ENCODE measurements at places on chromosomes 4 and X.

GRCh38 chr4:184472614-184473498 lies 1.5 kb downstream of the IRF2 start:
- peak; percentile 56 for DNase-seq

DNA sequence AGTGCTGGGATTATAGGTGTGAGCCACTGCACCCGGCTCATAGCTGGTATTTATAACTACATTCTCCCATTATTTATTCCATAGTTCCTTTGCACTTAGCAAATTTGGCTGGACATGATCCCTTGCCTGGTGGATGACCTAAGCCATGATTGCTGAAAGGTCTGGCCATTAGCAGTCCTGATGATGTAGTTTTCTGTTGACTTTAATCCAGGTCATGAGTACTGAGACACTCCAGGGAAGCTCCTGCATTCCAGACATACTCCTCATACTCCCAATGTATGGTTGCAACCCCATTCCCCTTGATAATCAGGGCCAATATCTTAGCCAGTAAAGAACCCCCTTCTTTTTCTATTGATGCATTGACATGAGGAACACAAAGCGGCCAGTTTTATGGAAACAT lies 24.4 kb upstream of the MGST2 start:
- DNase-seq = no peak

- peak; percentile 5 for DNase-seq
Measured at GRCh38 chrX:149962859-149963757, 24.8 kb upstream of the EOLA2 start.

DNA sequence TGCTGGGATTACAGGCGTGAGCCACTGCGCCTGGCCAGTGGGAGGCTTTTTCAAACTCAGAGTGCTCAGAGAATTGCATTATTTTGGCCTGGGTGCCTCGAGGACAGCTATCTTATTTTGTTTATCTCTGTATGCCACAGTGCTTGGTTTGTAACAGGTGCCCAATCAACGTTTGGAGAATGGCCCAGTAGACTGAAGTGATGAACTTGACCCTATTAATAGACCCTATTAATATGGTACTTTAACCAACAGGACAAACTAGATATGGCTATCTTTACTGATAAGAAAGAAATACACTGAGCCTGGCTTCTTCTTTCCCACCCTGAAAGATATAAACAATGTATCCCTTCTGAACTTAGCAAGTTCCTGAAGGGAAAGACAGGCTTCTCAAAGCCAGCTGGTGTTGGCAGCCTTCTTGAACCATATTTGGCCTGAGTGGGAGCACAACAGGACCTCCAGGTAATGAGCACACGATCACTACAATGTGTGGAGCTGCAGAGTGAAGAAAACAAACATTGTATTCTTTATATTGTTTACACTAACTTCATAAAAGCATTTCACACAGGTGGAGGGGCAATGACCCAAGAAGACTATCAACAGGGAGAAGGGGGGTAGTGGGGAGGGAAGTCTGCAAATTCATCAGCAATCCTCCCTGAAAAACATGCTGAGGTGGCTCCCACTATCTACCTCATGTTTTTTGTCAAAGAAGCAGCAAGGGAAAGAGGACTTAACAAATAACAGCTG lies 41.7 kb downstream of the PRPS1 start:
- no peak for DNase-seq

- DNase-seq = peak; percentile 7
Measured at GRCh38 chr4:6199422-6199921, 877 bp downstream of the JAKMIP1 start.

DNA sequence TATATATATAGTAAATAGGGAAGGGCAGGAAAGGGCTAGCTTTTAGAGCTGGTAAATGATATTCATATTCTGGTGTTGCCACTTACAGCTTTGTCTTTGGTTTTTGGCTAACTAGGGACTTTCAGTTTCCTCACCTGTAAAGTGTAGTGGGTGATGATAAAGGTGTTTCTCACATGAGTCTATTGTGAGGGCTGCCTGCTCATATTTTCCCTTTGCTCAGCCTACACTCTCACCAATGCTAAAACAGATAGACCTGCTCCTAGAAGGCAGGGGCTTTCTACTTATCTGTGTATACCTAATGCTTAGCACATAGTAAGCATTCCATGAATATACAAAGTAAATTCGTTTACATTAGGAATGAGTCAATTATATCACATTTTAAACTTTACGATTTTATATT lies 137.2 kb upstream of the HS3ST1 start:
- DNase-seq = no peak

DNA sequence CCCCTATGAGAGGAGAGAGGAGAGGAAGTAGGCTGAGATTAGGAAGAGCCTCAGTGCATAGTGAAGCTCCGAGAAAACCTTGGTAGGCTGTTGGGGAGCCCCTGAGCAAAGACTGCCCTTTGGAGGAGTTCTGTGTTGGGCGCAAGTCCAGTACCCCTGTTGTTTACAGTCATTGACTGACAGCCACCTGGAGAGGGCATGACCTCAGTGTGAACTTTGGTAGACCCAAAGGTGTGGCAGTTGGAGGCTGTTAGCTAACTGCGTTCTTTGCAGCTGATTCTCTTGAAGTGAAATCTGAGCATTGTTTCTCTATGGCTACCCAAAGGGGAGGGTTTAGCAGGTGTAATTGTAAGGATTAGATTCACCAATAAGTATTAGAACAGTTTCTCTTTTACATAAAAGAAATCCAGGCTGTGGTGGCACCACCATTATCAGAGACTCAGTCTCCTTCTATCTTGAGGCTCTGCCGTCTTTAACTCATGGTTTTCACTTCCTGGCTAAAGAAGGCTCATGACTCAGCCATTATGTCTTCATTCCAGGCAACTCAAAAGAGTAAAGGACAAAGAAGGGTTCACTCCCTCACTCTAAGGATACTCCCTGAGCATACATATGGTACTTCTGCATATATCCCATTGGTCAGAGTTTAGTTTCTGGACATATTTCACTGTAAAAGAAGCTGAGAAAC lies 33.4 kb downstream of the ANXA3 start:
- DNase-seq = no peak

DNA sequence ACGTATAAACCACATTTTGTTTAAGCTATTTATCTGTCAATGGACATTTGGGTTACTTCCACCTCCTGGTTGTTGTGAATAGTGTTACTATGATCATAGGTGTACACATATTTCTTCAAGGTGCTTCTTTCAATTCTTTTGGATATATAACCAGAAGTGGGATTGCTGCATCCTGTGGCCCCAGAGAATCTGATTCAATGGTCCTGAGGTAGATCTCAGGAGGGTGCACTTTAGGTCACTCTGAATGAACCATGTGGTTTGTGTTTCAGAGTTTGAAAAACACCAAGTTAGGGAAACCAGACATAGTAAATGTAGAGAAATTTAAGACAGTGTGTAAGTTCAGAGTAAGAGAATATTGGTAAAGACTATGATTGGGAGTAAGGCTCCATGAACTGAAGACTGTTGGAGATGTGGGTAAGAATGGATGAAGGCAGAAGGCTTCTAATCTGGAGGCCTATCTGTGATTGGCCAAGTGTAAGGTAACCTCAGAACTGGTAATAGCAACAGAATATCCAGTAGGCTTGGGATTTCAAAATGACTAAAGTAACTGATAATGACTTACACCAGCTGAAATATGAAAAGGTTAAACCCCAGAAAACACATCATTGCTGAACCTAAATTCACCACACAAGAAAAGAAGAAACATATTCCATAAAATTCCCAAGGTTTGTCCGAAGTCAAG lies 236.9 kb downstream of the CAMK2D start:
- no peak for DNase-seq

GRCh38 chrX:69285401-69285877 lies 120.2 kb upstream of the PJA1 start:
- no peak for DNase-seq

GRCh38 chrX:38311743-38312142 lies 15.6 kb downstream of the RPGR start:
- no peak for DNase-seq

- DNase-seq = no peak
Measured at GRCh38 chr4:17092736-17093437, 194.4 kb upstream of the LDB2 start.

DNA sequence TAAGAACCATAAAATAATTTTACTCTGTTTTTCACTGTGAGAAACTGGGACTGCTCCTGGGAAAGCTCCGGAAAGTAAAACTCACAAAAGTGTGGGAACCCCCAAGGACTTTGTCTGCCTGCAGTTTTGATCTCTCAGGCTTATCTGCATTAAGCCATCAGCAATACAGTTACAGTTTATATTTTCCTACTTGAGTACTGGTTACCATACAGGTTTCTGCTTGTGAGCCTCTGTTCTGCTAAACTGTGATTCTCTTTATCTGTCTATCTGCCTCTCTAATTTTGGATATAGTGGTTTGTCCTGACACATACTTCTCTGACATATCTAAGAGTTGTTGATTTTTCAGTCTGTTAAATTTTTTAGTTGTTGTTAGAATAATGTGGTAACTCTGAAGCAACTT lies 11.6 kb downstream of the PABPC4L start:
- no peak for DNase-seq

DNA sequence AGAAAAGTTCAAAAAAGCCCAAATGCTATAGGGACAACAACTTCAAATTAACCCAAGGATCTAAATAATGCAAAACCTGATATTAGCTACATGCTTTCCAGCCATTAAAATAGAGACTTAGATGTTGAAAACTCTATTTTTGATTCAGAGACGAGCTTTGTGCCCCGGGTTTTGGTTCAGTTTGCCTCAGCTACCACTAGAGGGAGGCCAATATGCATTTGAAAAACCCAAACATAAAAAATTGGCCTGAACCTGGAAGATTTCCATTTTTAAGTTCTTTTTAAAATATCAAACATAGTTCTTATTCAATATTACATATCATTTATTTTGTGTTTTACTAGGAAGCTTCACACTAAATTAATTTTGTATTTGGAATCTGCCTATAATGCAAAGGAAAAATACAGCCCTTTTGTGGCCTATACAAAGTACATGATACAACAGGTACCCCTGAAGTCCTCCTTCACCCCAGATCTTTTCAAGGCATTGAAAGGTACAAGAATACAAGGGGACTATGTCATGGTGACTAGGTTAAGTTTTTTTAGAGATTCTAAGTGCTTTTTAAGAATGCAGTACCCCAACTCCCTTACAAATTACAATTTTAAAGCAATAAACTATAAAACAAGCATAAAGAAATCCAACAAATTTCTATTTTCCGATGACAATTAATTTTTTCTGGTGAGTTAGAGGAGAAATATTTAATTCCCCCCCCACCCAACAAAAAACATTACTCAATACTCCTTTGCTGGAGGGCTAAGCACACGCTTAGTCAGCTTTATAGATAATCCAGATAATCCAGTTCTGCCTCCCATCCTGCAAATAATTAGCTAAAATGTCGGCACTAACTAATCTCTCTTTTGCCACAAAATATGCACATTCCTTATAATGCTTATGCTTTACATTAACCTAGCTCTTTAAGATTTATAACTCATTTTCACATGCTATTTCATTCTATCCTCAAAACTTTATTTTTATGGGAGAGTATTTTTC lies 97.7 kb upstream of the PTPN13 start:
- DNase-seq = peak; percentile 10

GRCh38 chr4:16417198-16417597 lies 190.9 kb upstream of the TAPT1 start:
- no peak for DNase-seq

- no peak for DNase-seq
Measured at GRCh38 chrX:28391528-28391927, 195.7 kb upstream of the IL1RAPL1 start.

DNA sequence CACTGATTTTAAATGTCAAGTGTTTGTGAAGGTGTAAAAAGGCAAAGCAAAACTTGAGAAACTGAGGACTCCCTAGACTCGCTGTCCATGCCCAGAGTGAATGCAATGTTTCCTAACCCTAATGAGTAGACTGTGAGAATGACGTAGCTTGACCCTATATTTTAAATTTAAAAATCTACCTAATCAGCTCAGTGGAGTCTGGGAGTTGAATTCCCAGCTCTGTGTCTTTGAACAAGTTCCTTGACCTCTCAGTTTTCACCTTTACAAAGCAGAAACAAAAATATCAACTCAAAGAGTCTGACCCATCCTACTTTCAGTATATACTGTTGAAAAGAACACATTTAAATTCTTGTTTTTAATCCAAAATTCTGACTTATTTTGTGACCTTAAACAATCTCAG lies 2.3 kb downstream of the FGA start:
- DNase-seq = no peak

GRCh38 chrX:130120321-130120731 lies 10.0 kb upstream of the ELF4 start:
- no peak for DNase-seq

GRCh38 chr4:87399148-87399547 lies 8.2 kb upstream of the HSD17B11 start:
- no peak for DNase-seq

DNA sequence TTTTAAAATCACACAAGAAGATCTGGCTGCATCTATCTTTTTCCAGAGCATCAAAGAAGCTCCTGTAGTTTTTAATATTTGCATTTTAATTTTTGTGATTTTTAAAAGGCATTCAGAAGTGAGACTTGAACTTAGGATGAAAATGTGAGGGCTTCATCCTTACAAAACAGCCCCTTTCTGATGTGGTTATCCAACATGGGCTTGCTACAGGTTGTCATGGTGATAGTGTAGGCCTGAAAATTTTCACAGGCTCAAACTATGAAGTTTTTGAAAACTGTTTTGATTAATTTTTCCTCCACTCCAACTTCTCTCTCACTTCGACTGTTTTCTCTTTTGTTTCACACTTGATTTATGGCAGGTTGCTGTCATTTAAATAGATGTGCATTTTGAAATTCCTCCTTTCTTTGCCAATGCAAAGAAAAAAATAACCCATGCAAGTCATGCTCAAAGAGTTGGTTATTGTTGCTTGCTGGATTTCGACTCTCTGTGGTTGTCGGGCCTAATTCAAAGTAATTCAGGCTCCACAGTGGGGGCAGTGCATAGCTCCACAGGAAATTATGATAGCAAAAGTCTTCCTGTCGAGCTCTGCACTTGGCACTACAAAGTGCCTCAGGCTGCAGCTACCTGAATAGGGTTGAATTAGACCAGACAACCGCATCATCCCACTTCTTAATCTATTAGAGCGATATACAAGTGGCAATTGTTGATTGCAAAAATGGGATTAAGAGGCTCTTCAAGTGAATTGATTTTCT lies 201.0 kb upstream of the GPR101 start:
- no peak for DNase-seq

DNA sequence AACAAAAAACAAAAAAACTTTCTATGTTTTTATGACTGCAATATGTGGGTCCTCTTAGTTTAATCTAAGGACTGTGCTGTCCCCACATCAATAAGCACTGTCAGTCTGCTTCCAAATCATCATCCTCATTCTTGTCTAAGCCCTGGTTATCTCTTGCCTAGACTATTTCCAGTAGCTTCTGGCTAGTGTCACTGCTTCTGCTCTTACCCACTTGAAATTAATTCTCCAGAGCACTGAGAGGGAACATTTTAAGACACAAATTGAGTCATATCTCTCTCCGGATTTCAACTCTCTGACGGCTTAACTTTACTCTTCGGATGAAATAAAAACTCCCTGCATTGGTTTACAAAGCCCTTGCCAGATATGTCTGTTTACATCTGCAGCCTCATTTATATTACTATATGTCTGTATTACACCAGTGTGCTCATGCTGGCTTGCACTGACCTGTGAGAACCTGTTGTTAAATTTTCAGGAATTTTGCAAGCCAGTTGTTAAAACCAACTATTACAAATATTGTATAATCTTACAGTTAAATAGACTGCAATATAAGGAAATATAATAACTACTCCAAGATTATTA lies 345.9 kb downstream of the ADGRL3 start:
- DNase-seq = no peak

GRCh38 chr4:4325321-4325720 lies 35.3 kb downstream of the ZBTB49 start:
- DNase-seq = no peak

All from CD4-positive, alpha-beta T cell treated with Interferon gamma for 1 hour (primary cell).